ENCODE measurements at places on chromosomes 4 and X.
A peak's percentile ranks its signal among the peaks of the same experiment; 100 is the strongest.

GRCh38 chr4:119014658-119015057, 121.0 kb upstream of the MYOZ2 start:
- no peak for DNase-seq

- peak; percentile 67 for DNase-seq
Measured at GRCh38 chr4:17494258-17495190, 17.4 kb downstream of the QDPR start.

- DNase-seq, result no peak
Measured at GRCh38 chr4:98030059-98030458, 113.2 kb downstream of the STPG2 start.

DNA sequence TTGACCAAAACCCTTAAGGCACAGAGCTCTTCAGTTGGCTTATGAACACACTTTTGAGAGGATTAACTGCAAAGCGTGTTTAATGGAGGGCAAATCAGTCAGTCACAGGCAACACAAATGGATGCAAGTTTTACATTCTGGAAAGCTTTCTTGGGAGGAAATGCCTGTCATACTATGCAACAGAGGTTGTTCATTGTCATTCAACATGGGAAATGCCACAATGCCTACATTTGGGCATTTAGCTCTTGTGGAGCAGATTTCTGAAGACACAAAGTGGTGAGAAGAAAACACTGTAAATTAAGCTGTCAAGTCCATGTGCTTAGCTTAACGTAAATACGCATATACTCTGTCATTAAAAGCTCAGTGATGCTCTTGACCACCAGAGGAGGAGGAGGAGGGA, 41.1 kb downstream of the CBLL2 start:
- DNase-seq, result no peak

- no peak for DNase-seq
Measured at GRCh38 chr4:3365871-3366842, 73.3 kb downstream of the RGS12 start.

DNA sequence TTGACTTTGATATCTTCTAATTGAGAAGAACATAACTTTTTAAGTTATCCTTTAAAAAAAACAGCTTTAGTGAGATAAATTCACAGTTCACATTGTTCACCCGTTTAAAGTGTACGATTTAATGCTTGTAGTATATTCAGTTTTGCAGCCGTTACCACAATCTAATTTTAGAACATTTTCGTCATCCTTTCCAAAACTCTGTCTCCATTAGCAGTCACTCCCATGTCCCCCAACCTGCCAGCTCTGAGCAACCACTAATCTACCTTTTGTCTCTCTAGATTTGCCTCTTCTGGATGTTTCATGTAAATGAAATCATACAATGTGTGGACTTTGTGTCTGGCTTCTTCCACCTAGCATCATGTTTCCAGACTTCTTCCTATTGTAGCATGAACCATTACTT, 38.6 kb downstream of the CLCN4 start:
- DNase-seq, result no peak

GRCh38 chr4:156109943-156110900, 156.6 kb upstream of the CTSO start:
- DNase-seq, result peak; percentile 84

GRCh38 chrX:132093239-132093860, 34.5 kb downstream of the FRMD7 start:
- DNase-seq, result no peak

- peak; percentile 44 for DNase-seq
Measured at GRCh38 chrX:40471965-40472648, 108.7 kb upstream of the ATP6AP2 start.

DNA sequence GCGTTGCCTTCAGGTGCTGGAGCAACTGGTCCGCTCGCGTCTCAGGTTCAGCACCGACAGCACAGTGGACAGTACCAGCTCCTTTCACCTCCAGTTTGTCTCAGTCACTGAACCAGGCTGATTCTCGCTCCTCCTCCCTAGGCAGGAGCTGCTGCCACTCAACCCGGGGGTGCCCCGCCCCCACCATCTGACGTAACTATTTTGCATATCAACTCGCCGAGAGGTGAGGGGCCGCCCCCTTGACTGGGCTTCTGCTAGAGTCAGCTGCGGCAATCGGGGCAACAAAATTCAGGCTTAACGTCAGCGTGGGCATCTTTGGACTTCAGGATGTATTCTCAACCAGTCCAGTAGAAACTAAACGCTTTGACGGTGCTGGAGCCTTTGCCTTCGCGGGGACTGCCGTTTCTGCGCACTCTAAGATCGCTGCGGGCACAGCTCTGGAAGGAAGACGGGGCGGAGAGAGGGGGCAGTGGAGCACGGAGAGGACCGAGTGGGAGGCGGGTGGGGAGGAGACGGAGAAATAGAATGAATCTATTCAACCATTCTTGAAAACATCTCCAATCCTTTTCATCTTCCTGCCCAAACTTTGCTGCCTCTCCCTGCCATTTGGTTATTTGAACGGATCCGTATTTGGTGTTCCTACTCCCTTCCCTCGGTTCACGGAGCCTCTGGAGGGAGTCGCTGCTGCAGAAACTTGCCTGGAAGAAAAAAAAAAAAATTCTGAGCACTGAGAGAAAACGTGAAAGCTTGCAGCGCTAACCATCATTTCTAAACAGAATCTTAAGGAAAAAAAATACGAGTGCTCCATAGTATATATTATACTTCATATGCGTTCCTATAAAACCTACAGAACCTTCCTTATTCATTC, at the start of gene FSTL5:
Gene FSTL5 (minus strand): TSS at position 109 of the 868 bp plus-strand sequence. CDS start 52,604 bp downstream, outside the sequence.
- peak; percentile 9 for DNase-seq

DNA sequence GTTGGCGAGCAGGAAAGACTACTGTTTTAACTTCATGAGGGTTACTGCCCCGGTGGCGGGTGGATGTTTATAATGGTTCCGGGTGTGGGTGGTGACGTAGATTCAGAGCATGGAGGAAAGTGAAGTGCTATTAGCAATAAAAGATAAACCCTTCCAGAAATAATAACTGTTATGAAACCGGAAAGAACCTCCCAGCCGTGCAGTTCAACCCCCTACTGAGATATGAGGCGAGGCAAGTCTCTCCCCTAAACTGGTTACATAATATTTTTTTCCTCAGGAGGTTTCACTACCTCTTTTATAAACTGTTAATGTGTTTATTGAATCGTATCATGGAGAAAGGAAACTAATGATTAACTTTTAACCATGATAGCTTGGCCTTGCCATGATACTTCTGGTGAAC, 33.9 kb upstream of the STIM2 start:
- DNase-seq, result peak; percentile 28

GRCh38 chrX:9352694-9353411, 112.0 kb upstream of the TBL1X start:
- DNase-seq, result peak; percentile 84

DNA sequence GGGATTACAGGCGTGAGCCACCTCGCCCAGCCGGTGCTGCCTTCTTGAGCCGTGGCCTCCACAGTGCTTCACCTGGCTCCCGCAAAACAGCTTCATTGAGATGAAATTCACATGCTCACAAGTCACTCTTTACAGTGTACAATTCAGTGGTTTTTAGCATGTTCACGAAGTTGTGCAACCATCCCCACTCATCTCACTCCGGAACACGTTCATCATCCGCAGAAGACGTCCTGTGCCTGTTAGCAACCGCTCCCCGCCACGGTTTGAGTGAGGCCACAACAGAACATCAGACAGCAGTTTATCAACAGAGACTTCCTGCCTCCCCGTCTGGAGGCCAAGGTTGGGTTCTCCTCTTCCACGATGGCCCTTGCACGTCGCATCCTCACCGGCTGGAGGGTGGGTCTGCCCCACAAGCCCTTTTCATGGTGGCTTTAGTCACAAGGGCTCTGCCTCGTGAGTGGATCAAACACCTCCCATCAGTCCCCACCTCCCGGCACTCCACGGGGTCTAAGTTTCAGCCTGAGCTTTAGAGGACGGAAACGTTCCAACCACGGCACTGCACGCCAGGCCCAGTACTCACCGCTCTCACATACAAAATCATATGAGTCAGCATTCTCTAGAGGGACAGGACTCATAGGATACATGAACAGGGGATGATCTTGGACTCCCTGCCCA, 29.6 kb upstream of the SPON2 start:
- DNase-seq, result peak; percentile 91

GRCh38 chr4:158274636-158275035, 64.3 kb downstream of the TMEM144 start:
- no peak for DNase-seq

GRCh38 chr4:41874398-41874797, 60.8 kb upstream of the TMEM33 start:
- no peak for DNase-seq

DNA sequence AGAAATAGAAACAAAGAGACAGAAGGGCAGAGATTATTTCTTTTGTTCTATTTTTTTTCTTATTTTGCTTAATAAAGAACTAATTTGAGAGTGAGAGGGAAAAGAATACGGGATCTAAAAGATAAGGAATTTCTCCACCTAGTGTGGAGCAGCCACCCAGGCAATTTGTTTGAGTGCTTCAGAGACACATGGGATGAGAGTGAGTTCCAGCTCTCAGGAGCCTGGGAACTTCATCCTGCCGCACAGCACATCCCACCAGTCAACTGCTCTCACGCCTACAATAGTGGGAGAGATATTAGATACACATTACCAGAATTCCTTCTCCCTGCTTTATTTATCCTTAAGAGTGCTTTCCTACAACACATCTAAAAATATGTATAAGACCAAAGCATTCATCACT, 946.4 kb downstream of the PDHA2 start:
- DNase-seq, result no peak

DNA sequence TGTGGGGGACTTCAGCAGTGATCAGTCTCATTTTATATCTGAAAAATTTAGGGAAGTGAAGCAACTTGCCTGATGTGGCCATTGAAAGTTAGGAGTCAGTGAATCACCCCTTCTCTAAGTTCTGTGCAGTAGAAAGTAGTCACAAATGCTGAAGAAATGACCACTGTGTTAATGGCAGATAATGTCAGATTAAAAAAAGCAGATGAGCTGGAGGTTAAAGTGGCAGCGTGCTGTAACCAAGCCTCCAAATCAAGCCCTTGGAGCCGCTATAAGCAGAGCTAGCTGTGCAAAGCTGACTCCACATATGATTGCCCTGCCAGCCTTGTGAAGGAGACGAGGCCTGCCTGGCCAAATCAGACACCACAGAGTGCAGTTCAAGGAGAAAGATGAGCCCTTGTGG, 39.2 kb upstream of the PDE5A start:
- no peak for DNase-seq

DNA sequence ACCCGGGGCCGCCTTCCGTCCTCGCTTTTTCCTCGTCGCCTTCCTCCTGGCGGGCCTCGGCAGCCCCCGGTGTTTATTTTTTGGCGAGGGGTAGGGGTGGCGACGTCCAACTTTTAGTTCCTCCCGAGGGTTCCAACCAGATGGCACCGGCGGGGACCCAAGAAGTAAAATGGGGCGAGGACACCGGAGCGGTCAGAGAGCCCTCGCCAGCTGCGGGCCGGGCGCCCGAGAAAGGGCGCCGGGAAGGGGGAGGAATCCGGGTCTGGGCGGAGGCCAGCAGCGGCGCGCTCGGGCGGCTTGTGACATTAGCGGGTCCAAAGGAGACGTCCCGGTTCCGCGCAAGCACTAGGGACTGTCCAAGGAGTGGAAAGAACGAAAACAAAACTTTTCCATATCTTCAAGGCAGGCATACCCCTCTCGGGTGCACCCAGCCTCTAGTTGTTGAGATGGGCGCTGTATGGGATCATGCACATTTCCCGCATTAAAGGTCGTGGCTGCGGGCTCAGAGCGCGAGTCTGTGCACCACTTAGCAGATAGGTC, 691 bp upstream of the USP46 start:
- DNase-seq, result peak; percentile 28

- no peak for DNase-seq
Measured at GRCh38 chr4:168397611-168398169, 79.1 kb upstream of the DDX60 start.

All from cardiac fibroblast (primary cell).